ENCODE measurements at places on chromosomes 11 and 22.

GRCh38 chr11:1140642-1141490 is 16.9 kb upstream of the MUC5AC start:
- no peak for DNase-seq

GRCh38 chr11:70191495-70192140 is 11.5 kb upstream of the FADD start:
- peak; percentile 74 for DNase-seq

DNA sequence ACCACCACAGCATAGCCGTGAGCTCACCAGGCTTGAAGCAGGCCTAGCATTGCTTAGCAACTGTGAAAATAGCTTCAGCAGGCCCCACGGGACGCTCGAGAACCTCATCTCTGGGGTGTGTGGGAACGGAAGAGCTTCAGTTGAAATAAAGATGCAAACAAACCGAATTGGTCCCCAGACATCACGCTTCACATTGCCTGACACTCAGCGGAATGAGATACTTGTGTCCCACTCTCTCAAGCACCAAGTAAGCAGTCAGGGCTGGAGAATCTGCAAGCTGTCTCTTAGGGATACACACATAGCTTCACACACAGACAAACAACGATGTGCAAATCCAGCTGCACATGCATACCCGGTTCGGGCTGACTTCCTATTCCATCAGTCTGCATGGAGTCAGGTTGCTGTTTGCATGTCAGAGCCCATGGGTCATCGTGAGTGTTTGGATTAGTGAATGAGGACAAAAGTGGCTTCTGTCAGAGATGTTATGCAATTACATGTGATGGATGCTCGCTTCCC is 205.7 kb downstream of the SNX19 start:
- no peak for DNase-seq

DNA sequence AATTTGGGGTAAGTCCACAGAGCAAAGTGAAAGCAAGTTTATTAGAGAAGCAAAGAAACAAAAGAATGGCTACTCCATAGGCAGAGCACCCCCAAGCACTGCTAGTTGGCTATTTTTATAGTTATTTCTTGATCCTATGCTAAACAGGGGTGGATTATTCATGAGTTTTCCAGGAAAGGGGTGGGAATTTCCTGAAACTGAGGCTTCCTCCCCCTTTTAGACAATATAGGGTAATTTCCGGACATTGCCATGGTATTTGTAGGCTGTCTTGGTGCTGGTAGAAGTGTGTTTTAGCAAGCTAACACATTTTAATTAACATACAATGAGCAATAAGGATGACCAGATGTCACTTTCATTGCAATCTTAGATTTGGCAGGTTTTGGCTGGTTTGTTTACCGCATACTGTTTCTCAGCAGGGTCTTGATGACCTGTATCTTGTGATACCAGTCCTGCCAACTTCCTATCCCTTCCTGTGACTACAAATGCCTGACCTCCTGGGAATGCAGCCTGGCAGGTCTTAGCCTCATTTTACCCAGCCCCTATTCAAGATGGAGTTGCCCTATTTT is 937 bp upstream of the C1QTNF6 start:
- DNase-seq: no peak

GRCh38 chr11:57513911-57514537 is 1.5 kb downstream of the SLC43A1 start:
- DNase-seq: peak; percentile 61

DNA sequence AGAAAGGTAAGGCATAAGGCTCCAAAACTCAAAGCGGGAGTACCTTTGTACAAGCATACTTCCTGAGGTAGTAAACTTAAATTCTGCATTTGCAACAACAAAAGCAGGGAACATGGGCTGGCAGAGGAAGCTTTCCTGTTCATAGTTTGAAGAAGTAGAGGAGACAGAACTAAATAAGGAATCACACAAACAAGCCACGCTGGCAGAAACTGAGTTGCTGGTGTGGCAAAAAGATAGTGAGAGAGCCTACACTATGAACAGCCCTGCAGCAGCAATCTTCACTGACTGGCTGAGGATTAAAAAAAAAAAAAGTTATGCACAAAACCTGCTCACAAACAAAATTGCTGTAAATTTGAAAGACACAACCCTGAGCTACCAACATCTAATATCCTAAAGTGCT is 46.5 kb downstream of the FCHSD2 start:
- DNase-seq: no peak

DNA sequence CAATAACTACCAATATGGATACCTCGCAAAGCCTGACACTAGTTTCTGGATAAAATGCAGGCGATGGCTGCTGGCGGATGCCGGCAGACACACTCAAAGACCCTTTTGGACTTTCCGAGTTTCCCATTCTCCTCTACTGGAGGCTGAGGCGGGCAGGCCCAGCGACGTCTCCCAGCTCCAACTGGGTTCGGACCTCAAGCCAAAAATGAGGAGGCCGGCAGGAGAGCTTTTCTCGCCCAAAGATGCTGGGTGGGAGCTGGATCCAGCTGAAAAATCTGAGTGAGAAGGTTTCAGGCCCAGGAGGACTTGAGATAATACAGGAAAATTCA is 428 bp upstream of the FEZ1 start:
- DNase-seq: no peak

- DNase-seq: no peak
Observed at GRCh38 chr22:25139062-25139461, 60.6 kb upstream of the CRYBB3 start.

Measured in stimulated activated CD4-positive, alpha-beta T cell treated with anti-CD3 and anti-CD28 coated beads, Interleukin-15, amount 100 ng/mL, for 24 hours (primary cell).